ENCODE measurements at places on chromosomes 11 and 22. TPM values are rescaled to one million over a fixed set of nuclear protein-coding genes. Genes with fewer than 3 reads are reported as not detected.

The DMC1 gene
- 3.2 TPM for total RNA-seq

The BLID gene
- total RNA-seq, result not detected

The INS gene
- not detected for total RNA-seq

The SMIM35 gene
- total RNA-seq, result not detected

The IFITM10 gene
- total RNA-seq, result not detected

The TSGA10IP gene
- total RNA-seq, result not detected

The ANO1 gene
- not detected for total RNA-seq

The WNT11 gene
- not detected for total RNA-seq

Data from myometrial cell (primary cell).